ENCODE measurements at places on chromosomes 11 and 22.

- H3K27ac ChIP-seq: no peak overlapping the region
- no peaks in the 10 kb centered on the region for H3K27me3 ChIP-seq
- no peak overlapping the region for H3K4me3 ChIP-seq
- no peak for DNase-seq
- peaks cover 64% of the 10 kb centered on the region for H3K36me3 ChIP-seq
These were observed 77.5 kb upstream of the UCP3 start for GRCh38 chr11:74086242-74086884.

DNA sequence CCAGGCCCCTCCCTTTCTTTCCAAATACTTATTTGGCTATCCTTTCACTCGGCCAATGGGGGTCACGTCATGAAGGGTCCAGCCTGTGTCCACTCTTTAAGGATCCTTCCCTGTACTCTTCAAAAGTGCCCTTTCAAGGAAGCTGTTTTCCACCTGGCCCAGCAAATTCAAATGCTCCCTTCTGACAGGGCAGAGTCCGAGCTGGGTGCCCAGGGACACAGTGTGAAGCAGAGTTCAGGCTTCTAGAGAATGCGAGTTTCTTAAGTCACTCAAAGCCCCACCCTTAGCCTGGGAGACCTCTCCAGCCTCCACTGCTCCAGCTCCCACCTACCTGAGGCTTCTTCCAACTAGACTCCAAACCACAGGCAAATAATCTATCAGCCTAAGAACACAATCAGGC, 5.5 kb upstream of the APOA1 start:
- no peak overlapping the region for H3K27ac ChIP-seq
- DNase-seq: no peak
- no peaks in the 10 kb centered on the region for H3K4me1 ChIP-seq
- H3K27me3 ChIP-seq: no peaks in the 10 kb centered on the region
- no peak overlapping the region for H3K4me3 ChIP-seq
- peaks cover 42% of the 10 kb centered on the region for H3K36me3 ChIP-seq

DNA sequence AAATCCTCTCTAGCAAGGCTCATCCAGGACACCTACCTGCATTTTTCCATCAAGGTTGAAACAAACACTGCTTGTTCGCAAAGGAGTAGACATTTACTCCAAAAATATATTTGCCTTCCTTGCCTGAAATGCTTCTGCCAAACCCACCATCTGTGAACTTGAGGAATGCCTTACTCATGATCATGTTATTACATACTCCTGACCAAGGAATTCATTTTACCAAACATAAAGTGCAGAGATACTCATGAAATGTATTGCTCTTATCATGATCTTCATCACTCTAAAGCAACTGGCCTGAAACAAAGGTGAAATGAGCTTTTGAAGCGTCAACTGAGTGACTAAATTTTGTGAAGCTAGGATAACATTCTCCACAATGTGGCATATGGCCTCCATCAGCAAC, 243.1 kb upstream of the CCDC179 start:
- no peak overlapping the region for H3K27ac ChIP-seq
- H3K4me1 ChIP-seq: no peaks in the 10 kb centered on the region
- no peaks in the 10 kb centered on the region for H3K36me3 ChIP-seq

GRCh38 chr11:133906746-133907145, 50.0 kb downstream of the IGSF9B start:
- H3K27ac ChIP-seq: no peak overlapping the region
- H3K4me1 ChIP-seq: no peaks in the 10 kb centered on the region
- no peaks in the 10 kb centered on the region for H3K27me3 ChIP-seq
- H3K4me3 ChIP-seq: no peak overlapping the region

GRCh38 chr11:62266558-62266957, 3.4 kb upstream of the SCGB2A2 start:
- H3K4me1 ChIP-seq: no peaks in the 10 kb centered on the region
- DNase-seq: no peak
- H3K27ac ChIP-seq: no peak overlapping the region
- no peak overlapping the region for H3K4me3 ChIP-seq
- H3K36me3 ChIP-seq: no peaks in the 10 kb centered on the region

DNA sequence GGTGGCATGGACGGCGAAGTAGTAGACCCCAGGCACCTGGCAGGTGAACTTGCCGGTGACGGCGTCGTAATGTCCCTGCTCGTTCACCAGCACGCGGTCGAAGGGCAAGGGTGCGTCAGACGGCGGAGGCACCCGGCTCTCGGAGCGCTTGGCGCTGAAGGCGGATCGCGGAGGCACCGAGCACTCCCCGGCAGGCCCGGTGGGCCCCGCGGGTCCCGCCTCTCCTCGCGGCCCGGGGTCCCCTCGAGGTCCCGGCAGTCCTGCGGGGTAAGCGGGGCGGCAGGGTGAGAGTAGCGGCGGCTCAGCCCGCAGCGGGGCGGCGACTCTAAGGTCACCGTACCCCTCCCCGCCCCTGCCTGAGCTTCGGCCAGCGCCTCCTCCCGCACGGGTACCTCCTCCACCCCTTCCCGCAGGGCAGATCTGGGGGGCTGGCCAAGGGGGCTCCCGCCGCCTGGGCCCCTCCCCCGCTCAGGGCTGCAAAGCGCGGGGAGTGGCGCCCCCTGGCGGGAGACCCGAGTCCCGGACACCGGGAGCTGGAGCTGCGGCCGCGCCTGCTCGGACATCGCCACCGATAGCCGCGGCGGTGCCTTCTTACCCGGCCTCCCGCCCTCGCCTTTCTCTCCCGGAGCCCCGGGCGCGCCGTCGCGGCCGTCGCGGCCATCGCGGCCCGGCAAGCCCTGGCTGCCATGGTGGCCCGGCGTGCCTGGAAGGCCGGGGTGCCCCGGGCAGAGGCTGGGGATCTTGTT, 921 bp downstream of the C1QTNF5 start:
- peak; percentile 89 for DNase-seq
- H3K27ac ChIP-seq: peak overlapping the region; percentile 85
- peaks cover 18% of the 10 kb centered on the region for H3K27me3 ChIP-seq
- H3K4me1 ChIP-seq: peaks cover 32% of the 10 kb centered on the region
- H3K36me3 ChIP-seq: peaks cover 8% of the 10 kb centered on the region
- H3K4me3 ChIP-seq: peak overlapping the region; percentile 54

- peaks cover 12% of the 10 kb centered on the region for H3K27me3 ChIP-seq
- H3K36me3 ChIP-seq: no peaks in the 10 kb centered on the region
- DNase-seq: no peak
- no peak overlapping the region for H3K4me3 ChIP-seq
- no peak overlapping the region for H3K27ac ChIP-seq
- peaks cover 8% of the 10 kb centered on the region for H3K4me1 ChIP-seq
These were observed 50.2 kb downstream of the JAM3 start for GRCh38 chr11:134119094-134119493.

GRCh38 chr11:80586464-80586863, 1145.6 kb upstream of the TENM4 start:
- no peak for DNase-seq
- no peaks in the 10 kb centered on the region for H3K4me1 ChIP-seq
- H3K36me3 ChIP-seq: no peaks in the 10 kb centered on the region
- H3K27ac ChIP-seq: no peak overlapping the region

GRCh38 chr11:131311776-131312514, 58.5 kb upstream of the NTM start:
- no peak for DNase-seq
- H3K4me1 ChIP-seq: no peaks in the 10 kb centered on the region
- no peak overlapping the region for H3K27ac ChIP-seq
- no peaks in the 10 kb centered on the region for H3K27me3 ChIP-seq
- H3K4me3 ChIP-seq: no peak overlapping the region

GRCh38 chr22:37741312-37741795, 44.5 kb downstream of the TRIOBP start:
- no peaks in the 10 kb centered on the region for H3K36me3 ChIP-seq
- H3K27ac ChIP-seq: peak overlapping the region; percentile 33
- DNase-seq: peak; percentile 85
- H3K4me1 ChIP-seq: peaks cover 43% of the 10 kb centered on the region
- no peaks in the 10 kb centered on the region for H3K27me3 ChIP-seq

DNA sequence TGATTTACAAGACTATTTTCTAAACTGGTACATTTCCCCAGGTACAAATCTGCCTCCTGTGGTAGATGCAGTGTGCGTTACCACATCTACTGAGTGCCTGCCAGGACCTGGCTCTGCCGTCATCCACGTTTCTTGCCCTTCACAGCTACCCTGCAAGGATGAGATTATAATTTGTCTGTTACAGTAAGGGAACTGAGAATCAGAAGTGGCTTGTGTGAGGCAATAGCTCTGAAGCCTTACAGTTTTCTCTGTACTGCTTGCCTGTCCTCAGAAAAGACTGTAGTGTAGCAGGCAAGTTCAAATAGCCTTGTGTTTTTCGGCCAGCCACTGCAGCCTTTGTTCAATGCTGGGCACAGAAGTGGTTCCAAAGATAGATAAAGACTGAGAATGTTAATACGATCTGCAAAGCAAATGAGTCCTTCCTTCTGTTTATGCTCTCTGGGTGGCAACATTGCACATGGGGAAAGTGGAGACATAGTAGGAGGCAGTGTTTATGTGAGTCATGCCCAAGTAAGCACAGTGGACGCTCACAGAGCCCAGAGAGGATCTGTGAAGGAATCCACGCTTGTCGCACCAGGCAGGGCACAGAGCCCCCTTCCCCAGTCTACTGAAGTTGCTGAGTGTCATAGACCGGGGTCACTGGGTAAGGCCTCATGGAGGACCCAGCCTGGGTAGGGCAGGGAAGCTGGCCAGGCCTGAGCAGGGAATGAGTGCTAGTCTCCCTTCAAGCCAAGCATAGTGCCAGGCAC, 49.1 kb downstream of the MICAL2 start:
- H3K36me3 ChIP-seq: peaks cover 31% of the 10 kb centered on the region
- no peak overlapping the region for H3K4me3 ChIP-seq
- H3K27me3 ChIP-seq: no peaks in the 10 kb centered on the region
- no peak for DNase-seq
- peak overlapping the region; percentile 80 for H3K27ac ChIP-seq

DNA sequence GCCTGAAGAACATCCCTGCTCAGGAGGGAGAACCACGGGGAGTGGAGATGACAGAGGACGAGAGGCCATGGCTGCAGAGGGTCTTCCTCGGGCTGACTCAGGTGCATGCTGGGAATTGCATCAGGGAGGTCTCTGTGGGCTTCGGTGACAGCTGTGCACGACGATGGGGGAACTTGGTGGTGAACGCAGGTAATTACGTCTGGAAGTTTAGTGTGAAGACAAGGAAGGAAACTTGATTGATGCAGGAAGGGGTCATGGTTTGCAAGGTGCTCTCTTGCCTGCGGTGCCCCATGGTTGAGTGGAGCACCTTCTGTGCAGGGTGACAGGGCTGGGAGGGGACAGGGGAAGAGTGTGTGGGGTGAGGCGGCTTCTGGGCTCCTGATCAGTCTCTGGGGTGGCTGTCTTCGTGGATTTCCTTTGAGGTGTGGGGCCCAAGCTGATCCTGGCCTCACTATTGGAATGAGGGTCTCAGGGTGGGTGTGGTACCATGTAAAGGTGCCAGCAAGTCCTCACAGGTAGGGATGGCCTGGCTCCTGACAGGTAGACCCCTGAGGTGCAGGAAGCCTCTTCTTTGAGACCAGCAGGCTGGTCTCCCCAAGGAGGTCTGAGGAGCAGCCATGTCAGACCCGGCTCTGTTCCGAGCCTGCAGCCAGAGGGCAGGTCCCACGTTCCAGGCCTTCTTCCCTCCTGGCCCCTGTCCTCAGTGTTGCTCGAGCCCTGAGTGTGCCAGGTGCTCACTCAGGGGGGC, 1020.1 kb downstream of the TBC1D22A start:
- H3K27ac ChIP-seq: no peak overlapping the region
- H3K36me3 ChIP-seq: no peaks in the 10 kb centered on the region
- no peaks in the 10 kb centered on the region for H3K4me1 ChIP-seq
- no peak for DNase-seq

DNA sequence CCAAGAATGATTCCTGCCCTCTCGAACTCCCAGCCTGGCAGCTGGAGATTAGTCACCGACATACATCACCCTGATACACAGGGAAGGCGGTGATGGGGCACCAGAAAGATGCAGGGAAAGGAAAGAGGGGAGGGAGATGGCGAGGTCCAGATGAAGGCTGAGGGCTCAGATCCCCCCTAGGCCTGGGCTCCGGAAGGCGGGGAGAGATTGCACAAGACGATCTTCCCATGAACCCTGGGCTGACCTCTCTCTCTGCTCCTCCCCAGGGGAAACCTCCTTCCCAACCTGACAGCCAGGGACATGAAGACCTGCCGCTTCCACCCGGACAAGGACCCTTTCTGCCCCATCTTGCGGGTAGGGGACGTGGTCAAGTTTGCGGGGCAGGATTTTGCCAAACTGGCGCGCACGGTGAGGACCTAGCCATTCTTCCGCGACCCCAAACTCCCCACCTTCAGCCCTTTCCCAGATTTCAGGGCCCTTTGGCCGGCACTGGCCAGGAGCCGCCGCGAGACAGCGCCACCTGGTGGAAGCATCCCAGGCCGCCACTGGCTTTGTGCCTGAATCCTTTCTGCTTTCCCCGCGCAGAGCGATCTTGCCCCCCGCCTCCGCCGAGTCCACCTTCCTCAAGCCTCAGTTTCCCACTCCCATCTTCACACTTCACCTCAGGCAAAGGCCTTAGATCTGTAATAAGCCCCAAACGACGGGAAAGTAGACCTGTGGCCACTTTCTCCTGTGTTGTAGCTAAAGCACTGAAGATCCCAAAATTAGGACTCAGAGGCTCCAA, 11.5 kb downstream of the P2RX3 start:
- no peaks in the 10 kb centered on the region for H3K4me1 ChIP-seq
- H3K27me3 ChIP-seq: no peaks in the 10 kb centered on the region
- H3K4me3 ChIP-seq: no peak overlapping the region
- no peak overlapping the region for H3K27ac ChIP-seq

DNA sequence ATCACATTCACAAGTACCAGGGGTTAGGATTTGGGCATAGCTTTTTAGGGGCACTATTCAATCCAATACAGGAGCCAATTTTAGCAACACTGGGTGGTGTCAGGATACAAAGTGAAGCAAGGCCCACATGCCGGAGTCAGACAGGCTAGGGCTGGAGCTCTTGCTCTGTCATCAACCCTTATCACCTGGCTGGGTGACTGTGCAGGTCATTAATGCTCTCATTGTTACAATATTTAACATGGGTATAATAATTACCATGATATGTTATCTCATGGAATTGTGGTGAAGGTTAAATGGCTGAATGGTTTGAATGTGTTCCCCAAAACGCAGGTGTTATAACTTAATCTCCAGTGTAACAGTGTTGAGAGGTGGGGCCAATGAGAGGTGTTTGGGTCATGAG, 143.3 kb upstream of the THY1 start:
- no peaks in the 10 kb centered on the region for H3K36me3 ChIP-seq
- no peak overlapping the region for H3K4me3 ChIP-seq

DNA sequence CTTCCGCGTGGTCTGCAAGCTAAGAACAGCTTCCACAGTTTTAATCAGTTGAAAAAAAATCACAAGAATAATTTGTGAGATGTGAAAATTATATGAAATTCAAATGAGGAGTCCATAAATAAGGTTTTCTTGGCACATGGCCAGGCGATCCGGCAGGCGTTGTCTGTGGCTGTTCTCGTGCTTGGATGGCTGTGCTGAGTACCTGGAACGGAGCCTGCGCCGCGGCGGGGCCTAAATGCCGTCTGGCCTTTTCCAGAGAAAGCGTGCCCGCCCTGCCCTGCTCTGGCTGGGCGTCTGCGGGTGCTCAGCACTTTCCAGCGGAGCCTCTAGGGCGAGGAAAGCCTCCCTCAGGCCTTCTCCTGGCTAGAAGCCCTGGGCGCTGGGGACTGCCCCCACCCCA, 41.8 kb downstream of the OSBPL5 start:
- no peaks in the 10 kb centered on the region for H3K27me3 ChIP-seq
- H3K27ac ChIP-seq: no peak overlapping the region
- peaks cover 23% of the 10 kb centered on the region for H3K36me3 ChIP-seq
